ENCODE measurements at places on chromosomes 16 and 17.

- no peak for DNase-seq
These were observed 76.4 kb downstream of the TOX3 start for GRCh38 chr16:52470585-52470984.

DNA sequence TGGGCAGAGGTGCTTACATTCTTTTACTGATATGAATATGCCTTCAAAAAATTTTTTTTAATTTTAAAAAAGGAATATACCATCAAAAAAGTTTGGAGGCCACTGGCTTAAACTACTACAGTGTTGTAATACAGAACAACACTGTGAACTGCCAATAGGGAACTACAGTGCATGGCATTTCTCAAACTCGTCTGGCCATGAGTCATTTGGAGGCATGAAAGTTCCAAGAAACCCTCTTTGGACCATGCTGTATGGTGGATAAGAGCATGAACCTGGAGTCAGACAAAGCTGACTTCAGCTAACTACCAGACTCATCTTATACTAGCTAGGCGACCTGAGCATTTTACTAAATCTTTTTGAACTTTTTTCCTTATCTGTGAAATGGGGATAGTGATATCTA lies 9.2 kb upstream of the NF1 start:
- DNase-seq = no peak

DNA sequence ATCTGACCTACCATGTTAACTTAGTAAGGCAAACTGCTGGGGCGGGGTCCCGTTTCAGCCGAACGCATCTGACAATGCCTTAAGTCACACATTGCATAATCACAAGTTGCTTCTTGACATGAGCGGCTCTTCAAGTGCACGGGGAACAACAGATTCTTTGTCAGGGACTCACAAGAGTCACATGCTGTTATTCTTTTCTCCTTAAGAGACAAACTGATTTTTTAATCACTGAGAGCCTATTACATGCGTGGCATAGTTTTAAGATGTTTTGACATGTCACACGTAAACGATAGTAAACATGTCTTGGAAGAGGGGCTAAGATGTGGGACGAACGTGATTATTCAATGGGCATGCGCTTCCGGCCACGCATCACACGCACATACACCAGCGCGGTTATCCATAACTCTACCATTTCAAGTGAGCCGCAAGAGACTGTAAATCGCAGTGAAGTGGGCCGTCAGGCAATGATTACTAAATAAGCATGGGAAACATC lies 63.4 kb downstream of the ADCY9 start:
- DNase-seq = no peak

GRCh38 chr17:35934760-35935159 lies 4.2 kb upstream of the RDM1 start:
- no peak for DNase-seq

DNA sequence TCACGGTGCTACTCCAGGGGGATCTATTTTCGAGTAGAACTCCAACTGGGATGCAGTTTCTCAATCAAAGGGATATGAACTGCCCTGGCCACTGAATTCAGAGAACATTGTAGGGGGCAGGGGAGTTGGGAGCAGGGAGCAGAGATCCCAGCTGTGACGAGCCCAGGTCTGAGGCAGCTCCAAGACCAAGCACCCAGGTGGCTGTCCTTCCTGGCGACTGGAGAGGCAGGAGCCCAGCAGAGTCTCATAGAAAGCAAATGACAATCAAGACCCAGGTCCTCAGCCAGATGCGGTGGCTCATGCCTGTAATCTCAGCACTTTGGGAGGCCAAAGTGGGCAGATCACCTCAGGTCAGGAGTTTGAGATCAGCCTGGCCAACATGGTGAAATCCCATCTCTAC lies 60.1 kb downstream of the TK2 start:
- DNase-seq = no peak

DNA sequence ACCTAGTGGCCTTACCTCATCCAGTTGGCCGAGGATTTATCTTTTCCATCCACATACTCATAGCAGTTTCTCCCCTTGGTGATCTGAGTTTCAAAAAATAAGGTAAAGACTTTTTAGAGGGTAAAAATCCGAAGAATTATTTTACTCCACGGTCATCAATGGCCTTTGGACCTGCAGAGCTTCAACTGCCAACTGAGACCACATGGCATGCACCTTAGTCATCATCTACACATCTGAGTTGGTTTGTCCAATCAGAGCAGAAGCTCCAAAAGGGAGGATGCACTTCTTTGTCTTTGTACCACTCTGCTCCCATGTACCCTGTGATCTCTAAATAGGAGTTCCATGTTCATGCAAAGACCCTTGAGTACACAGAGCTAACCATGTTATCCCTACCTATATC lies 15.7 kb downstream of the PRDM7 start:
- no peak for DNase-seq

GRCh38 chr16:69725480-69726312 lies 664 bp downstream of the NQO1 start:
- DNase-seq = no peak

- no peak for DNase-seq
These were observed 92.3 kb downstream of the WNT3 start for GRCh38 chr17:46726206-46726605.

- DNase-seq = no peak
These were observed 6.6 kb downstream of the COX6A2 start for GRCh38 chr16:31421587-31421986.

DNA sequence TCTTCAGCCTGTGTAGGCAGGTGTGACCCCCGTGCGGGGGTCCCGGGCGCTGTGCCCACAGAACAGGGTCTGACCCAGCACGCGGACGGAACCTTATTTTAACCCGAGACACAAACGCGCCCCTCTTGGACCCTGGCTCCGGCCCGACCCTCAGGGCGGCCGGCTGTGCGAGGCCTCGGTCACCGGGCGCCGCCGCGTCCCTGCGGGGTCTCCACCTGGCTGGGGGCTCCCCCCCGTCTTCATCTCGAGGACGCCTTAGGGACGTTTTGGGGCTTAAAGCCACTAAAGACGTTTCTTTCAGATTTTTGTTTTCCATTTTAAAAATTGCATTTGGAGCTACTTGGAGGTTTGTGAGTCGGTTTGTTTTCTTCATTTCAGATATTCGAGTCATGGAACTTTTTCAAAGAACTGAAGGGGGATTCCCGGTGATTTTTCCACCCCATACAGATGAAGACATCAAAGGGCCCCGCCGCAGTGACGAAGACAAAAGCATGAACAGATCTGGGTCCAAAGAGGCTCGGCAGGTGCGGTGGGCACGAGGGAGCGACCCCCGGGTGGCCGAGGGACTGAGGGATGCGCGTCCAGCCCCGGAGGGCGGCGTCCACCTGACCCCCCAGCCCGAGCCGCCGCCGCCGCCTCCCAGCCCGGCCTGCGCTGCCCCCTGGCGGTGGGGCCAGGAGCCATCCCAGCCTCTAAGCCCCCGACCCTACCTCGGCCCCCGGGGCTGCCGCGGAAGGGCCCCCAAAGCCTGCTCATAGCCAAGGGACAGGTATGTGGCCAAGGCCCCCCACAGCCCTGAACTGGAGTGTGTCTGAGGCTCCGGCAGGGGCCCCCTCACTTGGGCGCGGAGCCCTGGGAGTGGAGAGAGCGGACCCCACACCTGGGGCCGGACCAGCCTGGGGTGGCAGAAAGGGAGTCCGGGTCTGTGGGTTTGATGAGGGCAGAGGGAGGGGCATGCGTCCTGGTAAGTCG lies 3.8 kb upstream of the CD7 start:
- peak; percentile 66 for DNase-seq

DNA sequence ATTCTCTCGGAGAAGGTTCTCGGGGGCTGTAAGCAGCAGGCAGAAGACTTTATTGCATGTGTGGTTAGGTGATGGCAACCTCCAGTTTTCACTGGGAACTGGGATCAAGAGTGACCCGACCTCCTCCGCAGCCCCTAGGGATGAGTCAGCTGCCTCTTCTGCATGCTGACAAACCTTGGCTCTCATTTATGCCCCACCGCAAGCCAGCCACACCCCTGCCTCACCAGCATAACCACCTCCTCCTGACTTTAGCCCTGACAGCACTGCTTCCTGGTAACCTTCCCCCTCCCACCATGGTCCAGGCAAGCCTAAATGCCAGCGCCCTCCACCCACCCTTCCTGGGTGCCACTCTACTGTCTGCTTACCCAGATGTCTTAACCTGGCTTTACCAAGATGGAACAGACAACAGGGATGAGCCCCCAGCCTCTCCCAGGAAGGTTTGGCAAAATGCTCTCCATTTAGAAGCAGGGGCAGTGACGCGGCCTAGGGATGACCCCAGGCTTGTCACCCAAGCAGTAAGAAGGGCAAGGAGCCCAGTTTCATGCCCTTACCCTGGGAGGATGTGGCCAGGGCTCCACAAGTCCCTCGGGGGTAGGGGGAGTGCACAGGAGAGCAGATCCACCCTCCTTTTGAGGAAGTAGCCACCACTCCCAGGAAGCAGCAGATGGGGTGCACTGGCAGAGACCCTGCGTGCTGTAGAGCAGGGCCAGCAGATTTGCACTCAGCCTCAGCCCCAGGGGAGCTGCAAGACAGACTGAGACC lies 73.5 kb downstream of the GOSR1 start:
- no peak for DNase-seq

- no peak for DNase-seq
These were observed 6.6 kb upstream of the NFAT5 start for GRCh38 chr16:69559164-69559563.

GRCh38 chr17:56982312-56982711 lies 4.4 kb downstream of the SCPEP1 start:
- no peak for DNase-seq

GRCh38 chr16:51540259-51540658 lies 389.2 kb upstream of the SALL1 start:
- no peak for DNase-seq

DNA sequence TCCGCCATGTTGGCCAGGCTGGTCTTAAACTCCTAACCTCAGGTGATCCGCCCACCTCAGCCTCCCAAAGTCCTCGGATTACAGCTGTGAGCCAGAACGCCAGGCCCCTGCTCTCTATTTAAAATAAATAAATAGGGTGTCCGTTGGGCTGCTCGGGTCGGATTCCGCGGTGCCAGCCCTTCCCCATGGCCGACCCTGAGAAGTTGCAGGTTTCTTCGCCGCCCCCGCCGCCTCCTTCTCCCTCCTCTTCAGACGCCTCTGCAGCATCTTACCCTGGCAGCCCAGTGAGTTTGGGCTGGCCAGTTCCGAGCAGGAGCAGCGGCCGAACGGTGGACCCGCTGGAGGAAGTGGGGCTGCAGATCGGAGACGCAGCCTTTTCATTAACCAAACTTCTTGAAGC lies 1.7 kb upstream of the LUC7L start:
- DNase-seq = no peak

- no peak for DNase-seq
These were observed 9.8 kb downstream of the TMEM204 start for GRCh38 chr16:1543085-1543896.

GRCh38 chr17:78378225-78379130 lies at the start of gene PGS1:
PGS1 (plus strand) TSS chr17:78378649; CDS start chr17:78378666, 17 bp downstream.
- DNase-seq = peak; percentile 75

GRCh38 chr17:7356072-7356549 lies 1.2 kb downstream of the TMEM95 start:
- peak; percentile 74 for DNase-seq

DNA sequence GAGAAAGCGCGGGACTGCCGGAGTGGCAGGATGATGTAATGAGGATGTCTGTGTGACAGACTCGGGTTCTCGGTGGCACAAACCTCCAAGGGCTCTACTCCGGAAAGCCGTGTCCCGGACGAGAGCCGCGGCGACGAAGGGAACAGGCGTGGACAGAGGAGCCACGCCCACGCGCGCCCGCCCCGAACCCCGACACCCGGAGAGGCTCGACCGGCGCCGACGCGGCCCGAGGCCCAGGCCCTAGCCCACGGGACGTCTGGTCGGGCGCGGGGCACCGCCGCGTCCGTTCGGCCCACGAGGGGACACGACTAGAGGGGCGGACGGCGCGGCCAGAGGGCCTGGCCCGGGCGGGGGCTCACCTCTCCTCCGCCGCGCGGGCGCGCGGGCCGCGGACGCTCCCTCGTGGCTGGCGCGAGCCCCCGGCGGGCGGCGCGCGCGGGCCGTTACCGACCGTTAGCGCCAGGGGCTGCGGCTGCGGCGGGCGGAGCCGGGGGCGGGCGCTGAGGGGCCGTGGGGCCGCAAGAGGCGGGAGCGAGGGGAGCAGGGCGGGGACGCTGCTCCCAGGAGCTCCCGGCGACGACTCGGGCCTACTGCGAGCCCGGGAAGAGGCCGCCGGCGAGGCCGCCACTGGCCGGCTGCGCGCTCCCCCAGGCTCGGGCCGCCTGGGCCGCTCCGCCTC lies 2.1 kb upstream of the IRX5 start:
- DNase-seq = no peak

DNA sequence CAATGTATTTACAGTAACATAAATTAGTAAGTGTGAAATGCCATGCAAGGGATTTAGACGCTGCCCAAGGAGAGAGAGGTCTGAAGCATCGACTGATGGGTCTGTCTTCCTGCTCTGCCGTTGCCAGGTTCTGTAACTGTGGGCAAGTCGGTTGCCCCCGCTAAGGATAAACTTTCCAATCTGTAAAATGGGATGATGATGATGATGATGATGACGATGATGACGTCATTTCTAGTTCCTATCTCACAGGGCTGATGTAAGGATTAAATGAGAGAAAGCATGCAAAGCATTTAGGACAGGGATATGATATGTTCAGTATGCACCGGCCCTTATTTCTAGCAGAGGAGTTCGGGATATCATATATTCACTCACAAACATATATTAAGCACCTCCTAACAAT lies 54.8 kb downstream of the C17orf67 start:
- DNase-seq = no peak

- DNase-seq = no peak
These were observed 69.2 kb downstream of the TANC2 start for GRCh38 chr17:63035271-63035670.

DNA sequence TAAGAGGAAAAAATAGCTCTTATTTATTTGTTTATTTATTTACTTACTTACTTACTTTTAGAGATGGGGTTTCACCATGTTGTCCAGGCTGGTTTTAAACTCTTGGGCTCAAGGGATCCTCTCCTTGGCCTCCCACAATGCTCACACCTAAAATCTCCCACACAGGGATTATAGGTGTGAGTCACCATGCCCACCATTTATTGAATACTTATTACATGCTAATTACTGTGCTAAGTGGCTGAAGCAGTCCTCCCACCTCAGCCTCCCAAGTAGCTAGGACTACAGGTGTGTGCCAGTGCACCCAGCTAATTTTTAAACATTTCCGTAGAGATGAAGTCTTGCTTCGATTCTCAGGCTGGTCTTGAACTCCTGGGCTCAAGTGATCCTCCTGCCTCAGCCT lies 11.0 kb upstream of the ITGB3 start:
- DNase-seq = no peak

DNA sequence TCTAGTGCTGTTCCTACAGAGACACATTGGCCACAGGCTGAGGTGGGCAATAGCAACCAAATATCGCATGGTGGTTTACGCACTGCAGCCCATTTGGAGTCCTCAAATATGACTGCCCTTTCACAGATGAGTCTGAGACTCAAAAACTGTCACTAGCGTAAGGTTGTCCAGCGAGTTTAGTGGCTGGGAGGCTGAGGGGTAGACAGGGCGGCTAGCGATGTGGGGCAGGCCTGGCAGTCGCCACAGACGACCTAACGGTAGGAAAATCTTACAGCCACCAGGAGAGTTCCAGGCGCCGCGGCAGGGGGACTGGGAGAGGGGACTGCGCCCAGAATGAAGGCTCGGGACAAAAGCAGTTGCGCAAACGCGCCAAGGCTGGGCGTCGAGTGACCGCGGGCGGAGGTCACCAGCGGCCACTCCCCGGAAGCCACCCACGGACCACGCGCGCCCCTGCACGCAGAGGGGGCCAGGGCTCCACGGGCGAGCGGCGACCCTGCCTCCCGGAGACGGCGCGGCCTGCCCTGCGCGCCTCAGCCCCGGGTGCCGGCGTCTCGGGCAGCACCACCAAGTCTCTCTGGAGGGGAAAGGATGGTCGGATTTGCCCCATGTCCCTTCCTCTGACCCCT lies 699 bp upstream of the MAP1LC3B start:
- DNase-seq = no peak

- no peak for DNase-seq
These were observed 67.8 kb downstream of the CMC2 start for GRCh38 chr16:80938879-80939260.

Data from activated T-helper 1 cell treated with anti-CD3 and anti-CD28 coated beads, Interleukin-2, amount 50 U/mL, for 16 hours (primary cell).